ENCODE measurements at places on chromosomes 6 and 20.

DNA sequence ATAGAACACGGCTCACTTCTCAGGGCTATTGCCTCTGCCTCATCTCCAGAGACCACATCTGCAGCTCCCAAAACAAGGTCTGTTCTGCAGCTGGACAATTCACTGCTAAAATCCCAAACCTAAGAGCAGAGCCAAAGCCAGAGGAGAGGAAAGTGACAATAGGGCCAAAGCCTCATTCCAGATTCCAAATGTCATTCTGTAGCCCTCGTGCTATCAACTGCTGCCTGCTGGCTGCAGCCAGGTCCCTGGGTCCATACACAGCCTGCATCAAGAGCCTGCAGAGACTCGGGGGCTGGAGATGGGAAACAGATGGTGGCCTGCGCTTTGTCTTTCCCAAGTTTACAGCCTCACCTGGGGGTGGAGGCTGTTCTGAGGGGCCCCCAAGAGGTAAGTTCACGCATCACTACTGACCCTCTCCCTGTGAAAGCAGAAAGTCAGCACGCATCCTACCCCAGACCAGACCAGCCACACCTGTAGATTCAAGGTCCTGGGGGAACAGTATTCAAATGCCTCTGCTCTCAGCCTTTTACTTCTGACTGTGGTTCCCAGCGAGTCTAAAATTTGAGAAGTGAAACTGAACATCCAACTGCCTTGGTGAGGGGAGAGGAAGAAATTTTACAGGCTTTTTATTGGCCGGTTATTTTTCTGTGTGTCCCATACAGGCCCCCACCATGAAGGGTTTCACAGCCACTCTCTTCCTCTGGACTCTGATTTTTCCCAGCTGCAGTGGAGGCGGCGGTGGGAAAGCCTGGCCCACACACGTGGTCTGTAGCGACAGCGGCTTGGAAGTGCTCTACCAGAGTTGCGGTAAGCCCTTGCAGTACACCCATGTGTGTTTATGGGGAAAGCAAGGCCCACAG lies at the start of gene LY86:
Gene LY86, plus strand, starts transcription at position 657 of the 860 bp plus-strand sequence. Its CDS starts 15 bp downstream, at position 672.
- DNase-seq: no peak

DNA sequence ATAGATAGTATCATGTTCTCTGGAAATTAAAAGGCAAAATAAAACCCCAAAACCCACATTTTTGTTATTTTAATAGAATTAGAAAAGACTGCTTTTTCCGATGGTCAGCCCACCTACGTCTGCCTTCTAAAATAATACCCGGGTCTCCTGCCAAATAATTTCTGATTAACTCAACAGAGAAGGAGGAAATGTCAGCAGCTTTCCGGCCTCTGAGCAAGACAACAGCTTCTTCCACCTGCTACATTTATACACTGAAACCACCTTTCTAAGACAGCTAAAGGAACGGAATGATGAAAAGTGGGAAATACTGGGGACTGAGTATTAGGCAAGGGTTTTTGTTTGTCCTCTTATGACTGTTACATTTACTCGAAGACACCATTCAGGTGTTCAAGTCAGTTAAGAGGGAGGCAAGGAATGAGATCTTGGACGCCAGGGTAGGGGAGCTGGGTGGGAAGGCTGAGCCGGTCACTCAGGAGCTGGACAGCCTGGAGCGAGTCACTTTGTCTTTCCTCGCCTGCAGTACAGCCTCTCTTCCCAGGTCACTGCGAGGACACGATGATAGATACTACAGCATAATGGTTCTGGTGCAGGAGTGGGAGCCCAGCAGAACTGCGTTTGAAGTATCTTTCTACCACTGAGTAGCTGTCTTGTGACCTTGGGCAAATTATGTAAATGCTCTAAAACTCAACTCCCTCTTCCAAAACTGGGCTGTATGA lies 96.3 kb upstream of the QKI start:
- no peak for DNase-seq

DNA sequence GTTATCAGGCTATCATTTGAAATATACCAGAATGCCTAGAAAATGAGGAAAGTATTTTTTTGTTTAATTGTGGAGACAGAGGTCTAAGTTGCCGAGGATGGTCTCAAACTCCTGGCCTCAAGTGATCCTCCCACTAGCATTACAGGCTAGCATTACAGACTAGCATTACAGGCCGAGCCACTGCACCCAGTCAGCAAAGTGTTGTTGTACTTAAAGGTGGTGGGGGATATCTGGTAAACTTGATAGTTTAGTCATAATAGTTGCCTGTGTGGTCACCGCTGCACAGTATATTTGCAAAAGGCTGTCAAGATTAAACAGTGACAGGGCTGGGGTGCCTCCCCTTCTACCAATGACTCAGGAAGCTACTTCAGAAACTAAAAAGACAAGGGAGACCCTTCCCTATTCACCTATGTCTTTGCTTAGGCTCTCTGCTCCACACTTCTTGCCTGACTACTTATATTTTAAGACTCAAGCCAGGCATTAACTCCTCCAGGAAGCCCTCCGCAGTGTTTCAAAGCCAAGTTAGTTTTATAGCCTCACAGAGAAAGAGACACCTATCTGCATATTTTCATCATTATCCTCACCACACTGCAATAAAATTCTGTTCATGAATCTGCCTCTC lies 3.1 kb upstream of the AKIRIN2 start:
- DNase-seq: no peak

GRCh38 chr20:41142919-41143318 lies 5.6 kb downstream of the PLCG1 start:
- no peak for DNase-seq

GRCh38 chr20:25408890-25409289 lies 1.4 kb downstream of the GINS1 start:
- no peak for DNase-seq

GRCh38 chr6:143195349-143195845 lies 134.7 kb downstream of the AIG1 start:
- no peak for DNase-seq

GRCh38 chr20:4666001-4666479 lies 55.7 kb upstream of the PRND start:
- DNase-seq: no peak

DNA sequence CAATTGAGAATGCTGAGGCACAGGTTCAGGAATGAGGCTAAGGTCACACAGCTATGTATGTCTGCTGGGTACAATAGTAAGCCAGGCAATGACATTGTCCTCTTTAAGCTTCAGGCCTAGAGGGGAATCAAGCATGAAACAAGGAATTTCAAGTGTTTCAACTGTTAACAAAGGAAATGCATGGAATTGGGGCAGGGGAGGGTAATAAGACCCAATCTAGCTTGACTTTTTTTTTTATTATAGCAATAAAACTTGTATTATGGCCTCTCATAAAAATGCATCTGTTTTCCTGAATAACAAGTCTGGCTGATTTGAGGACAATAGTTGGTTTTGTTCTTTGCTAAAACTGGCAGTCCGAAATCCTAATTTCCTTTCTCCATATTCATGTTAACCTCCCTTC lies 336.7 kb downstream of the CBLN4 start:
- no peak for DNase-seq

GRCh38 chr6:16352258-16352635 lies 113.9 kb downstream of the GMPR start:
- DNase-seq: no peak

- no peak for DNase-seq
Observed at GRCh38 chr20:62692176-62692575, 16.5 kb upstream of the NTSR1 start.

GRCh38 chr6:31010393-31011060 lies at the start of gene MUC22:
Gene MUC22, plus strand, starts transcription at chr6:31010474. Its CDS starts 233 bp downstream, at chr6:31010707.
- no peak for DNase-seq

DNA sequence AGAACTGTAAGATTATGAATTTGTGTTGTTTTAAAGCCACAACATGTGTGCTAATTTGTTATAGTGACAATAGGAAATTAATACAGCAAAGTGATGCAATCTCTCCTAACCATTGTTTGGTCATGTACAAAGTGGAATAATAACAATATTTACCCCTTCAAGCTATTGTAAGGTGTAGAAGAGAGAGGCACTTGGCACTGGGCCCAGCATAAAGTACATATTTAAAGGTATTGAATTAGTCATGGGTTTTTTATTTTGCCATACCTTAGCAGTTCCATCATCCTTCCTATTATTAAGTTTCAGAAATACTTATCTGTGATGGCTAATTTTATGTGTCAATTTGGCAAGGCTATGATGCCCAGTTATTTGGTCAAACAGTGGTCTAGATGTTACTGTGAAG lies 322.4 kb upstream of the TSHZ2 start:
- DNase-seq: no peak

DNA sequence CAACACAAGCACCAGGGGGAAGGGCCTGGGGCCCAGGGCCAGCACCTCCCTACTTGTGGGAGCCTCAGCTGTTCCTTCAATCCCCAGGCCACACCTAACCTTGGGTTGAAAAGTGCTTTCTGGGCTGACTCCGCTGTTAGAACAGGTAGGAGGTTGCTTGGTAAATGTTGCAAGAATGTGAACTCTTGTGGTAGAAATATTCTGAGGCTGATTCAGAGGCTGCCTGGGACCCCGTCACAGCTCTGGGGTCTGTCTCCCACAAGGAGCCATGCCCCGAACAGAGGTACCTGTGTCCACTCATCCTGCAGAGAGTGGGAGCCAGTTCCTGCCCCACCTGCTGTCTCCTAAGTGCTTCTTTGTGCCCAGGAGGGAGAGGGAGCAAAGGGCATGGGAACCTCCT lies 14.4 kb upstream of the MAS1L start:
- DNase-seq: no peak

GRCh38 chr6:148404456-148405054 lies 61.9 kb downstream of the SASH1 start:
- no peak for DNase-seq

DNA sequence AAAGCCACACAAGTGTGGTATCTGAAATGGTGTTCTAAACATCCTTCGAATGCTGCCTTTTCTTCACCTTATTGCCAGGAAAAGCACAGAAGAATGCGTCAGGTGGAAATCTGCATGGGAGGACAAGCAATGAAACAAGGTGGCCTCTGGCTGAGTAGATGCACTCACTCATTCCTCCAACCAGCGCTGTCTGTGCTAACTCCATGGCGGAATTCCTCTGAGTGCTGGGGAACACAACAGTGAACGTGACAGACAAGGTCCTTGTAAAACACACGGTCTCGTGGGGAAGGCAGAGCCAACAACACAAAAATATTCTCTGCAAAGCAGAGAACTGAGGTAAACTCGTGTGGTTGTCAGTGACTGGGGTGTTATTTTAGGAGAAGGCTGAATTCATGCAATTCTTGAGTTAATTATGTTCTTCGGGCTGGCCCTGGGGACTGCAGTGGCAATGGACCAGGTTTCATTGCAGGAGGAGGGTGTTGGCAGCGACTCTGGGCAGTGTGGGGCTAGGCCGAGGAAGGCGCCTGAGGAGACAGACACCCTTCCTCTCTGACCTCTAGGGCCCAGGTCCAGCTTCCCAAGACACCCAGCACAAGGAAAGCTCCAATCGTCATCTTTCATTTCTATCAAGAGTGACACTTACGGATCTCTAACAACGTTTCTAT lies 339.7 kb downstream of the PRKN start:
- DNase-seq: no peak

DNA sequence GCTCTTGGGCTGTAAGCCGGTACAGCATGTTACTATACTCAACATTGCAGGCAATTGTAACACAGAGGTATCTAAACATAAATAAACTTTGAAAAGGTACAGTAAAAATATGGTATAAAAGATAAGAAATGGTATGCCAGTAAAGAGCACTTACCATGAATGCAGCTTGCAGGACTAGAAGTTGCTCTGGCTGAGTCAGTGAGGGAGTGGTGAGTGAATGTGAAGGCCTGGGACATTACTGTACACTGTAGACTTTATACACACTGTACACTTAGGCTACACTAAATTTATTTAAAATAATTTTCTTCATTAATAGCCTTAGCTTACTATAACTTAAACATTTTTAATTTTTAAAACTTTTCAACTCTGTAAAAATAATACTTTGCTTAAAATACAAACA lies 37.8 kb upstream of the ANKEF1 start:
- DNase-seq: no peak

- no peak for DNase-seq
Observed at GRCh38 chr6:32689531-32690501, 23.4 kb upstream of the HLA-DQB1 start.

- no peak for DNase-seq
Observed at GRCh38 chr20:47035026-47035590, 140.5 kb downstream of the EYA2 start.

- DNase-seq: no peak
Observed at GRCh38 chr6:2998998-2999617, 586 bp upstream of the NQO2 start.

DNA sequence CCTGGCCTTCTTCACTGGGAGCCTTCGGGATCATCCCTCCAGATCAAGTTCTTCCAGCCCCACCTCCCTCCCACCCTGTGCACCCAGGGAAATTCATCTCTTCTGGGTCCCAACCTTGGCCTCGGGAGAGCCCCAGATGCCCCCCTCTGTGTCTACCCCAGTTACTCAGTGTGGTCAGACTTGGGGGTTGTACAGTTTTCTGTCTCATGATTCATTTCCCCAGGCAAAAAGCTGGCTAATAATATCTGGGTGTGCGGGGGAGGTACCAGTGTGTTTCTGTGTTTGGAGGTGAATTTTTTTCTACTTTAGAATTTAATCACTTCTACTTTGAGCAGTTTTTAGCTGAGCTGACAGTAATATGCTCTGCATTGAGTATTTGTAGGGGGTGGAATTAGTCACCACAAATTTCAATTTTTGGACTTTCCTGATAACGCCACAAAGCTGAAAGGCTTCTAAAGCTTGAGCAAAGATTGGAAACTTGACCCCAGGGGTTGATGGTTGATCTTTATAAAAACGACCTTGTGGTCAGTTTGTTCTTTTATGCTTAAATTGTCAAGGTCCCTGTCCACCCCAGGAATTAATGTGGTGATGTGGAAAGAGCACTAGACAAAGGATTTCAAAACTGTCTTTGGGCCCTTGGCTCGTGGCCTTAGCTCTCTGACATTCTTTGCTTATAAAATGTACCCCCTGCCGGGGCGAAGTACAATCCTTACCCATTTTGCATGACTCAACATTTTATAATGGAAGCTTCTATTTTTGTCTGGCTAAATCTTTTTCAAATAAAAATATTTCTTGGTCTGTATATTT lies 284.7 kb upstream of the TAB2 start:
- no peak for DNase-seq

- DNase-seq: no peak
Observed at GRCh38 chr6:39422238-39422637, 99.7 kb upstream of the KCNK16 start.

DNA sequence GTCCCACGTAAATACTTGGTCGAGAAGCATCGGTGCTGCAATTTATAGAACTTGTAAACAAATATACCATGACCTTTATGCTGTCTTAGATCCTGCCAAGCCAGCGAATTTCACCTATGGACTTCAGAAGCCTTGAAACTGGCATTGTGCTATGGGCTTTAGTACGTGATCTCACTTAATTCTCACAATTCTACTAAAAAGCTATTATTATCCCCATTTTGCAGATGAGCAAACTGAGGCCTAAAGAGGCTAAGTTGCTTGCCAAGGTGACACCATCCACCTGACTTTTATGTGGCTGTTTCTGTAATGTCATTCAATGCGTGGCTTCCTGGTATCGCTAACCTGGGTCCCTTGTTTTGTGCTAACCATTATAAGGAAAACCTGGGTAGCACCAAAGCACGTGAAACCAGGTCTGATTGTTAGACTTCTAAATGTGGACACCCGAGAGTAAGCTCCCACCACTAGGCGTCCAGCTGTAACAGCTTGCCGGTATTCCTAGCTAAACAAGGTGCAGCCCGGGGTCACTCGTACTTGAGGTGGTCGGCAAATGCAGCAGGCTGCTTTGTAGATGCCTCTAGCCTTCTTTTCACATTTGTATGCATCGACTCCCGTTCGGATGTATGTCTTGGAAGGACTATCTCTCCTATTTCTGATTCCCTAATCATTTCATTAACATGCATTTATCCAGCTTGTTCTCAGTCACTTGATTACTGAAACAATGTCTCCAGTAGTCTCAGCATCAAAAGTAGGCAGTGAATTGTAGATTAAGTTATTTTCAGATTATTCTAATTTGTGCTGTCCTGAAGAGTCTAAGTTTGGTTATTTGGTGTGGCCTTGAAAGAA lies 1.1 kb downstream of the SYNJ2 start:
- no peak for DNase-seq

Data from Panc1 (cell line).